Activated gamma-delta T cell treated with Interleukin-2 at 50 U/mL for 16 hours (primary cell): ENCODE measurements at places on chromosomes 1 and 21.

GRCh38 chr1:43329995-43330751 is 7.4 kb upstream of the MPL start:
- DNase-seq = no peak

GRCh38 chr21:17195976-17196375 is 316.9 kb upstream of the CXADR start:
- DNase-seq = no peak

GRCh38 chr1:924656-925560 is 1.2 kb downstream of the SAMD11 start:
- DNase-seq = no peak

GRCh38 chr1:115558275-115558674 is 83.5 kb upstream of the VANGL1 start:
- DNase-seq = no peak

DNA sequence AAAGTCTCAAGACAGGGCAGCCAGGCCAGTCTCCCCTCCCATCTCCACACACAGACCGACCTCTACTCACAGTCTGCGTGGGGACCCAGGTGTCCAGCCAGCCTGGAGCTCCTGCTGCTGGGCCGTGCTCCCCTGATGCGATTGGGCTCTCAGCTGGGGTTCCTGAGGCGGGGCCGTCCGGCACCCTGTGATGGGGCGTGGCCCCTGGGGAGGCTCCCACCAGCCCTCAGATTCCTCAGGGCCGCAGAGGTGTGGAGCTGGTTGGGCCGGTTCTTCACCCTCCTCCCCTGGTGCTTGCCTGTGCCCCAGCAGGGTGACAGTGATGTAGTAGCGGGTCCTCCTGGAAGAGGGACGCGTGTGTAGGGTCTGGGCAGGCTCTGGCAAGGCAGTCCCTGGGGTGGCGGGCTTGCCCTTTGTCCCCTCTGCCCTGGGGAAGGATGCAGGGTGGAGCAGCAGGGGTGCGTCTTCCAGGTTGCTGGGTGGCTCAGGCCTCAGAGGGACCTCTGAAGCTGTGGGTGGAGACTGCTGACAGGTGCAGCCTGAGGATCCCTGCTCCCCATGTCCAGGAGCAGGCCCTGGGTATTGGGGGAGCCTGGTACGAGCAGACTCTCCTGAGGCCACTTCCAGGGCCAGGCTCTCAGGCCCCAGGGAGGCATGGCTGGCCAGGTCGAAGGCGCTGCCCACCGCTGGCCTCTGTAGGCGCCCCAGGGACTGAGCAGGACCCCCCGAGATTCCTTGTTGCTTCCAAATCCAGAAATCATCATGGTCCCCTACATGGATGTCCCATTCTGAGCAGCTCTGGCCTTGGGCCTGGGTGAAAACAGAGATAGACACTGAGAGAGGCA is at the start of gene CRYBG2:
Gene CRYBG2 (minus strand): TSS at position 155 of the 845 bp plus-strand sequence. CDS start 7,473 bp downstream, outside the sequence.
- no peak for DNase-seq

DNA sequence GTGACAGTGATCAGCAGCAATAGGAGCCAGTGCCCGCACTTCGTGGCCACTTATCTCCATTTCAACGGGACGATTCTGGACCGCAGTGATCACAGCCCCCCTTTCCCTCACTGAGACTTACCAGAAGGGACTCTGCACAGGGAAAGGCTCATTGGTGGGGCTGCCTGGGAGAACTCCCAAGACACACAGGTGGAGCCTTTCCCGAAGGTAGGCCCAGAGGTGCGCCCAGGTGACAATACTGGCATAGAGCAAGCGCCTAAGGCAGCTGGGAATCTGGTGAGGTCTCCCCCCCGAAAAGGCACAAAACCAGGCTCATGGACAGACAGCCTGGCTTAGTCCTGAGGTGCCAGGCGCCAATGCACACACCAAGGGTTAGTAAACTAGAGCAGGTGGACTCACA is 318.9 kb downstream of the AJAP1 start:
- DNase-seq = no peak

DNA sequence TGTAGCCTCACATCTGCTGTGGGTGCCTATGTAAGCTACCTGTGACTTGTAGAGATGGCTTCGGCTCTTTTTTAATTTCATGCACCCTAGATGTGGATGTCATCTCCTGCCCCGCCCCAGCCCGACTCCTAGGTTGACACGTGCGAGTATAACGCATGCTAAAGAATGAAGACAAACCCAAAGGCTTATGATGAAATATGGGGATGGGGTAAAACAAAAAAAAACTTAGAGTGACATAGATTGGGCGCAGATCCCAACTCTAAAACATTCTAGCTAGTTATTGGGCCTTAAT is 613 bp upstream of the ERO1B start:
- no peak for DNase-seq

DNA sequence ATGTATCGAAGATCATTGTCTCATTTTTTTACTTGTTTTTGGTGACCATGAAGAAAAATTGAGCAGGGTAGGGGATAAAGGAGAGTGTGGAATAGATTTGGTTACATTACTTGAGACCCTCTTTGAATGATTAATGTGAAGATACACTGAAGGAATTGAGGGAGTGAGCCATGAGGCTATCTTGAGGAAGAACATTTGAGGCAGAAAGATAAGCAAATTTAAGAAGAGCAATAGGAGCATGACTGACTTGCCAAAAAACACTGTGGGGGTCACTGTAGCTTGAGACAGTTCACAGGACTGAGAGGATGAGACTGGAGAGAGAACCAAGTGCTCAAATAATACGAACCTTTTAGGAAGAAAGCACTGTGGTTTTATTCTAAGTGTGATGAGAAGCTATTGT is 43.1 kb upstream of the PTPRC start:
- no peak for DNase-seq

- peak; percentile 26 for DNase-seq
These were observed 1.9 kb upstream of the ZFYVE9 start for GRCh38 chr1:52139817-52140540.

GRCh38 chr1:227782226-227782625 is 33.2 kb upstream of the PRSS38 start:
- no peak for DNase-seq

DNA sequence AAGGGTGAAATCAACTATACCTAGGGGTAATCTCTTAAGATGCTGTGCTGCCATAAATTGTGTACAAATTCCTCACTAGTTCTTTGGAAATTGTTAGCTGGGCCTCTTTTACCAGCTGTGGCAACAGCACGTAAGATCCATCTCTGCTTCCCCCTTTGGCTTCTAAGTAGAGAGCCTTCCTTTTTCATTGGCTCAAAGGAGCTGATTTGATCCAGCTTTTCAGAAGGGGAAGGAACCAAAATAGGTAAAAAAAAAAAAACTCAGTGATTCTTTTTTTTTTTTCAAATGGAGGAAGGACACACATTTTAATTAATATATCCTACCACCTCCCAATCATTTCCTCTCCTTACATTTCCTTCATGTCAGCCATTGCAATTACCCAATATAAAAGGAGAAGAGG is 4.0 kb upstream of the RCAN1 start:
- DNase-seq = no peak

GRCh38 chr1:151958959-151959358 is 34.7 kb downstream of the S100A10 start:
- no peak for DNase-seq

GRCh38 chr1:53551428-53551995 is 92.3 kb downstream of the DMRTB1 start:
- peak; percentile 1 for DNase-seq

- DNase-seq = peak; percentile 57
These were observed at the start of gene SLC19A1 for GRCh38 chr21:45542242-45542666. Gene SLC19A1 (minus strand): TSS chr21:45542440. CDS start chr21:45537959, 4,481 bp downstream.

GRCh38 chr1:47252795-47253194 is 20.8 kb upstream of the TAL1 start:
- DNase-seq = no peak

- DNase-seq = no peak
These were observed 610 bp downstream of the COL6A2 start for GRCh38 chr21:46098303-46099141.
